T-helper 2 cell (primary cell): ENCODE measurements at places on chromosomes 12 and 14.

GRCh38 chr14:61466249-61466904 is 145.0 kb downstream of the PRKCH start:
- no peak for DNase-seq

- no peak for DNase-seq
Measured at GRCh38 chr12:124150168-124150567, 144.7 kb upstream of the RFLNA start.

DNA sequence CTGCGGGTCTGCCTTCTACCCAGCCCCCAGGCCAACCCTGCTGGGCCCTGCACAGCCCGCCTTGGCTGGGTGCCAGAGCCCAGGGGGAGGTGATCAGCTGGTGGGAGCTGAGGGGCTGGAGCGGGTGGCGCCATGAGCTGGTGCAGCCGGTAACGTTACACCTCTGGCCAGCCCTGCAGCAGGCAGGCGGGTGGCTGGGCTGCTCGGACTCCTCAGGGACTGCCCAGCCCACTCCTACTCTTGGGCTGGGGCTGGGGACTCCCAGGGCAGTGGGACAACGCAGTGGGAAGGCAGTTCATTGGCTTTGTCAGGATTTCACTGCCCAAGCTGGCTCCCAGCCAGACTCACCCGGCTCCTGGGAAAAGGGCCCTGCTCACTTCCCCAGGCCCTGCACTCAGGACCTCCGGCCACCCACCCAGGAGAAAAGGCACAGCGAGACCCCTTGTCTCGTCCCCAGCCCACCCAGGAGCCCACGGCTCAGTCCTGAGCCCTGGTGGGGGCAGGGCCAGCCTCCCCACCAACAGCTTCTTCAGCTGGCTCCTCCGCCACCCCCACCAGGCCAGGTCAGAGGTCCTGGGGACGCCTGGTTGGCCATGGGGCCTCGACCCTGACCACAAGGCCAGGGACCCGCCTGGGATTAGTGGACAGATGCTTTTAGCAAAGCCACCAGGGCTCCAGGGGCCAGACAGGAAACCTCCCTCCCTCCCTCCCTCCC is 1.0 kb downstream of the PGF start:
- no peak for DNase-seq

GRCh38 chr12:110766311-110767154 is 23.8 kb upstream of the PPP1CC start:
- no peak for DNase-seq

DNA sequence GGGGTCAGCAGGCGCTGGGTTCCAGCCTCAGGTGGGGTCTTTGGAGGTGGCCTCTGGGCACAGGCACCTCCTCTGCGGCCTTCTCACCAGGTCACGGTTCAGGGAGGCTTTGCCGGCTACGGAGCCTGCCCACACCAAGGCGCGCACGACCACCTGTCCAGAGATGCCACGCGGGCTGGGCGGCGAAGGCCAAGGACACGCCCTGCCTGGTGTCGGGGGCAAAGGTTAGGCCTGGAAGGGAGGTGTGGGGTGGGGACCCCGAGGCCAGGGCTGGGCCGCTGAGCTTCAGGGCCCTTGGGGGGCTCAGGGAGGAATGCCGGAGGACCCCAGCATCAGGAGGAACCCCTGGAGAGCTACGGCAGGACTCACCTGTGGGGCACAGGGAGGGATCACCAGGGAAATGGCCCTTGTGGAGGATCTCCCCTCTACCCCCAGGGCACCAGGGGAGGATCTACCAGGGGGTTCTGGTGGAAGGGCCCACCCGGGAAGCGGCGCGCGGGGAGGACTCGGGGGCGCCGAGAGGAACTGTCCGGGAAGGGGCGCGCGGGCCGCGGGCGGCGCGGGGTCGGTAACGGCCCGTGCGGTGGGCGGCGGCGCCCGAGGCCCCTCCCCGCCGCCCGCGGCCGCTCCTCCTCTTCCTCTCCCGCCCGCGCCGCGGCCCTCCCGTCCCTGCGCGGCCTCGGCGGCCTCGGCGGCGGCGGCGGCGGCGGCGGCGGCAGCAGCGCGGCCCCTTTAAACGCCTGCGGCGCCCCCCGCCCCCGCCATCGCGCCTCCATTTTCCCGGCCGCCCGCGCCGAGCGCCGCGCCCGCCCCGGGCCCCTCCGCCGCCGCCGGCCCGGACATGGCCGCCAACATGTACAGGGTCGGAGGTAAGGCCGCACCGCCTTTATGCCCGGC is at the start of gene MTA1:
TSS of gene MTA1 (plus strand) at position 633 of the 897 bp plus-strand sequence. CDS start at position 842, 209 bp downstream.
- DNase-seq = peak; percentile 39

DNA sequence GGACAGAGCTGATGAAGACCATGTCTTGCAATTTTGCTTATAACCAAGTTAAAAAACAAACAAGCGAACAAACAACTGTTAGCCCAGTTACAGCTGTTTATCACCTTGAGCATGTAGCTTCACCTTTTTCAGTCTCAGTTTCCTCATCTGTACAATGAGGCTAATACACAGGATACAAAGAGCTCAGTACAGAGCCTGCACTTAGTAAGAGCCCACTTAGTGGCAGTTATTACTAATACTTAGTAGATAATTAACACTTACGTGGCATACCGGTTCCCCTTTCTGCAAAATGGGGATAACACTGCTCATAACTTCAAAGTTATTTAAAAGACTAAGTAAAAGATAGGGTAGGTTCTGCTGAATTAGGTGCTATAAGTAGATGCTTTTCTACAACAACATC is 228.0 kb downstream of the MON2 start:
- no peak for DNase-seq

DNA sequence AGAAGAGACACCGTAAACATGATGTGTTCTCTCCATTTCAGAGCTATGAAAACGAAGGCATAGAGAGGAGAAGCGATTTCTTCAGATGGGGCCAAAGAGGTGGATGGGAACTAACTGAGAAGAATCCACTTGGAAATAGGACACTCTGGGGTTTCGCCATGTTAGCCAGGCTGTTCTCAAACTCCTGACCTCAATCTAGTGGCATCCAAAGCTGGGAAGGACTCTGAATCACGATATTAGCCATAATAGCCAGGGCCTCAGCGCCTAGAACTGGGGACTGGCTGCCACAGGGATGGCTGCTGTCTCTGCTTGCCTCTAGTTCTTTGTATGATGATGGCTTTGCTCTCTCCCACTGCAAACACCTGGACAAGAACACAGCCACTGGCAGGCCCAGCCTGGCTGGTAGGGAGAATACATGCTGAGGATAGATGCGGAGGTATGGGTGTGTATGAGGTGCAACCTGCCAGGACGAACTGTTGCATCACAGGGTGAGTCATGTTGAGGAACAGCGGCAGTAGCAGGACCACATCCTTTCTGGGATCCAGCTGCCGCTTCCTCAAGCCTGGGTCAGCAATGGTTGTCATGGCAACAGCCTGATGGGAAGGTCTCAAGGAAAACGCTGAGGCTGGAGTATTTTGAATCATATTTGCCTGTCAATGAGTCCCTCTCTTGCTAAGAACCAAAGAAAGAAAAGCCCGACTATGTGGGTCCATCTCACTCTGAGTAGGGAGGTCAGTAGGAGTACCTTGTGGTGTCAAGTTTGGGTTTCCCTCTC is 31.1 kb downstream of the CCDC177 start:
- no peak for DNase-seq

DNA sequence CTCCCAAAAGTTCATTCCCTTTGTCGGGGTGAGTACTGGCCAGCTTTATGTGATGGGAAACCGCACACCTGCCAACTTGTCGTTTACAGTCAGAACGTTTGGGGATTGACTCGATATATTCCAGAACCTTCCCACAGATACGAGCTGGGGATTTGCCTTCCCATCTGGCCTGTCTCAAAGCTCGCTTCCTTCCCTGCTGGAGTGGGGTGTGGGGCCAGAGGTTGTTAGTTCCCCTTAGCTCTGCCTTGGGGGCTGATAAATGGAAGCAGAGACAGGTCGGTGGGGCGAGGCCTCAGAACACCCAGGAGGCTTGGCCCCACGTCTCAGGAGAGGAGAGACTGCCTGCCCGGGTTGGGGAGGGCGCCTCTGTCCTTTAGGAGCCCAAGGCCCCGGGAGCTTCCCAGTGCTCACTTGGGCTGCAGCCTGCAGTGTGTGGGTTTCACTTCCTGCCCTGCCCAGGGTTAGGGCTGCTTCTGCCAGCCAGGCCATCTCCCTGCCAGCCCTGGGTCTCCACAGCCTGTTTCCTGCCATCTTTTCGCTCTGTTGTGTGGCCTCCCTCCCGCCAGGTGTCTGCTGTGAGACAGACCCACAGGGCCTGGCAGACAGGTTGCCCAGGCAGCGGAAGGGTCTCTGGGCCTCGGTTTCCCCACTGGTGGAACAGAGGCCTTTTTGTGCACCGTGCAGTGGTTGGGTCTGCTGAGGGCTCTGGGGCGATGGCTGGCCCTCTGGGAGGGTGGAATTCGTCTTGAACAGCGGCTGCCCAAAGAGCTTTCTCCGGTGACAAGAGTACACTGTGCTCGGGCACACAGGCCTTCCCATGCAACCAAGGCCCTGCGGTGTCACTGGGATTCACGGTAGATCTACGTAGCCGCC is 8.1 kb upstream of the TEX22 start:
- DNase-seq = no peak

GRCh38 chr14:68825729-68826128 is 32.9 kb upstream of the ZFP36L1 start:
- DNase-seq = no peak

- DNase-seq = no peak
Measured at GRCh38 chr14:56247495-56248200, 129.4 kb downstream of the PELI2 start.

GRCh38 chr14:60758885-60759284 is 24.3 kb downstream of the MNAT1 start:
- DNase-seq = peak; percentile 45

- no peak for DNase-seq
Measured at GRCh38 chr14:79077096-79077495, 906.9 kb downstream of the NRXN3 start.

GRCh38 chr12:60803147-60803546 is 1207.3 kb downstream of the SLC16A7 start:
- no peak for DNase-seq

GRCh38 chr14:52552063-52552988 is at the start of the genes GPR137C and TXNDC16:
Gene GPR137C, plus strand, starts transcription at chr14:52552836. Its CDS starts 312 bp downstream, at chr14:52553148.
Gene TXNDC16, minus strand, starts transcription at chr14:52552505. Its CDS starts 8,948 bp downstream, at chr14:52543557.
- DNase-seq = peak; percentile 98

GRCh38 chr12:109875572-109876131 is 4.7 kb downstream of the GLTP start:
- DNase-seq = no peak

DNA sequence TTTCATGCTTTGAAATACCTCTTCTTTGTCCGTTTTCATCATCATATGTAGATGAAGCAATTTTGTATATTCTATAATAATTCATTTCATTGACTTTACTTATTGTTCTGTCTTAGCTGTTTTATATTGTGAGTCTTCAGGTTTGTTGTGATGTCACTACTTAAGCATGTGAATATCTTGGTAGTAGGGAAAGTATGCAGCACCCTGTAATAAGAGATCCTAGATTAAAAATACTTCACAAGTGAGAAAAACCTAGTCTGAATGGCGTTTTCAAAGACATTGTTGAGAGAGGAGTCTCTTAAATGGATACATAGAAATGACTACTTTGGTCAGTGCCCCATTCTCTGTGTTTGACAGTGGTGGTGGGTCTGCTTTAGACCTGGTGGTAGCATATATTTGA is 61.4 kb downstream of the SLC16A7 start:
- no peak for DNase-seq

DNA sequence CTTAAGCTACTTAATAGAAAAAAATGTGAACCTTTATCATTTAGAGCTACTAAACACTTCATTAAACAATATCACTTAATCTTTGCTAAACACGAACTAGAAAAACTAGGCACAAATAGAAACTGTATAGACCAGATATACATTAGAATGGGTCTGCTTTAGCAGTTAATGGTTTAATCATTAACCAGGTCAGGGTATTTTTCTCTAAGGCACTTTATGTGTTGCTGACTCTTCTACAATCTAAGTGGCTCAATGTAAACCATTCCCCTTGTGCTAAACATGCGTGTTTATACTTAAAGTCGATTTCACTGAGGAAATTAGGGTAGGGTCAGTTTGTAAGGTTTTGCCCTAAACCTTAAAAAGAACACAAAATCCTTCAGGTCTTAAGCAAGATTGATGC is 29.7 kb downstream of the TMCC3 start:
- DNase-seq = no peak

- DNase-seq = no peak
Measured at GRCh38 chr12:66713984-66714383, 35.1 kb upstream of the GRIP1 start.

- no peak for DNase-seq
Measured at GRCh38 chr12:13443498-13443897, 247.0 kb downstream of the EMP1 start.

DNA sequence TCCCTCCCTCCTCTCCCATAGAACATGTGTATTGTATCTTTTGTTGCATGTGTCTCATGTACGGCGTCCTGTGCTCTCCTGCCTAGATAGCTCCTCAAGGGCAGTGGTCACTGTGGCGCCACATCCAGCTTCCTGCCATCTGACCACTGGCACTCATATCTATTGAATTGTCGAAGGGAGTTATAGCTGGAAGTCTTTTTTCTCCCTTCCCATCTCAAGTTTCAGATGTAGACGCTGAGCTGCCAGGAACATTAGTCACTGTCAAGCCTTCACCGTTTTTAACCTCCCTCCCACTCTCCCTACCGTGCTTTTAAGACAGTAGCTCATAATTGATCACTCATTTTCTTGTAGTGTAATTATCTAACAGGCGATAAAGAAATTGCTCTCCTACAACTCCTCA is 33.0 kb downstream of the MTHFD1 start:
- no peak for DNase-seq

GRCh38 chr14:53871011-53871410 is 85.6 kb downstream of the BMP4 start:
- DNase-seq = no peak

GRCh38 chr12:27922531-27923139 is 49.9 kb downstream of the PTHLH start:
- DNase-seq = no peak

DNA sequence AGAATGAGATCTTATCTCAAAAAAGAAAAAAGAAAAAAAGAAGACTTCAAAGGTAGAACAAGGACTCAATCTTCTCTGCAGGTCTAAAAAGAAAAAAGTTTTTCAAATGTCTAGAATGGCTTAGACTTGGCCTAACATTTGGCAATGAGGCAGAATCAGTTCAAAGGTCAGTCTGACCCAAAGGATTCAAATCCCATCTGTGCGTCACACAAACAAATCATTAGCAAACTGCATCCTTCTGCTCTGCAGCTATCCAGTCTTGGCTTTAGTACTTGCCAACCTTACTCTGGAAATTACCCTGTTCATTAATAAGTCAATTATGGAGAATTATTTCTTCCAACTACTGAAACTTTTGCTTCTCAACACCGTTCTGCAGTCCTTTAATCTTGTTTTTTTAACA is 3.1 kb downstream of the YAF2 start:
- no peak for DNase-seq
